ENCODE measurements at places on chromosomes 1 and 21. TPM values are rescaled to one million over a fixed set of nuclear protein-coding genes. Genes with fewer than 3 reads are reported as not detected.
A peak's percentile ranks its signal among the peaks of the same experiment; 100 is the strongest.

DNAI4 gene
- 1.4 TPM for total RNA-seq

TMEM125 gene
- not detected for total RNA-seq

COQ8A gene
- total RNA-seq: 28.8 TPM

RNF207 gene
- total RNA-seq: 21.9 TPM

HES5 gene
- not detected for total RNA-seq

LRRC71 gene
- not detected for total RNA-seq

GRCh38 chr21:20968391-20968790 lies 29.8 kb upstream of the NCAM2 start:
- ATAC-seq: no peak

- peak; percentile 61 for ATAC-seq
Observed at GRCh38 chr1:168469690-168470089, 74.1 kb downstream of the XCL2 start.

GRCh38 chr1:156803086-156803851 lies 13.4 kb downstream of the SH2D2A start:
- ATAC-seq: peak; percentile 13

GRCh38 chr1:37434292-37435225 lies 39.8 kb upstream of the ZC3H12A start:
- peak; percentile 86 for ATAC-seq

- no peak for ATAC-seq
Observed at GRCh38 chr1:67880056-67880601, 46.9 kb upstream of the GNG12 start.
